ENCODE measurements at places on chromosomes 7 and 10. TPM values are rescaled to one million over a fixed set of nuclear protein-coding genes. Genes with fewer than 3 reads are reported as not detected.
A peak's percentile ranks its signal among the peaks of the same experiment; 100 is the strongest.

DNA sequence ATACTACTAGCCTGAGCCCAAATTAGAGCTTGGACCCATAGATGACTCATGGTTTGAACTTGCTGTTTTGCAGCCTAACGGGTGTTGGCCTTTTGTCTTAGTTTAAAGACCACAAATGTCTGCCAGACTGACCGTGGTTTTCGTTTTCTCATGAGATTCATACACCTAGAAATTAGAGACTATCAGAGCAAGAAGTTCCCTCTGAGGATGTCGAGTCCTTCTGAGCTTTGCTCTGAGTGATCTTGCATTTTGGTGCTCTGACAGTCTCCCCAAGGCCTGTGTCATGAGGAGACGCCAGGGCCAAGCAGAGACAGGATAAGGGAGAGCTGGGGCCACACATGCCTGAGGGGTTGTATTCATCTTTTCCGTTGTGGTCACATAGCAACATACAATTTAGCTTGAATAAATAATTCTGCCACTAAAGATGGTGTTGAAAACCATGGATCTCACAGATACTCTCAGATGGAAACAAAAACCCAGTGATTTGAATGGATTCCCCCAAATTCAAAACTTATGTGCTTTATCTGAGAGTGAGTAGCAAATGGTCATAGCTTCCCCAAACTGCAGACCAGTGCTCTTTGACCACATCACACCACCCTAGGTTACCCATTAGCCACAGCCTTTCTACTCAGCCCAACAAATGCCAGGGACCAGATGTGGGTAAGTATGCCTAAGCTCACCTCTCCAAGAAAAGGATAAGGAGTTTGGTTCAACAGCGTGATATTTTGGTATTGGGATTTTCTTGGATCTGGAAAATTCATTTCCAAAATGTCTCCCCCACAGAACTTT lies 762.0 kb upstream of the IGFBP3 start:
- H3K27ac ChIP-seq = no peak overlapping the region
- peaks cover 4% of the 10 kb centered on the region for H3K4me1 ChIP-seq
- H3K36me3 ChIP-seq = no peaks in the 10 kb centered on the region
- DNase-seq = no peak

GRCh38 chr10:80459047-80459865 lies 5.1 kb downstream of the TSPAN14 start:
- no peaks in the 10 kb centered on the region for H3K36me3 ChIP-seq
- no peaks in the 10 kb centered on the region for H3K4me1 ChIP-seq
- H3K4me3 ChIP-seq = no peak overlapping the region
- H3K27ac ChIP-seq = no peak overlapping the region
- H3K27me3 ChIP-seq = no peaks in the 10 kb centered on the region
- DNase-seq = peak; percentile 84

GRCh38 chr10:107423903-107424302 lies 259.4 kb upstream of the SORCS1 start:
- no peaks in the 10 kb centered on the region for H3K36me3 ChIP-seq
- H3K4me1 ChIP-seq = no peaks in the 10 kb centered on the region
- no peak for DNase-seq
- no peak overlapping the region for H3K4me3 ChIP-seq
- no peak overlapping the region for H3K27ac ChIP-seq

DNA sequence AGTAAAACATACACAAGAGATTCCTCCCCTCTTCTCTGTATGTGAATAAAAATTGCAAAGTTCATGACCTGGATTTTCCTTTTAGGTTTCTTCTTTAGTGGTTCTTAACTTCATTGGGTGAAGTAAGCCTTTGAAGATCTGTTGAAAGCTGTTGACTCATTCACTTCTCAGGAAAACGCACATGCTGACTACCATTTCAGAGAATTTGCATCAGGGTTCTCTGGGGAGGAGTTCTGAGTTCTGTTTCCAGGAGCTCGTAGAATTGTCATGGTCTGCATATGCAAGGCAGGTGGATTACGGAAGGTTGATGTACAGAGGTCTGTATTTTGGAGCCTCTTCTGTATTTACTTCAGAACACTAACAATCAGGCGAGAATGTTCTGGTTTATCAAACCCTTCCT lies 962 bp upstream of the SLC26A4 start:
- no peaks in the 10 kb centered on the region for H3K36me3 ChIP-seq
- H3K27me3 ChIP-seq = no peaks in the 10 kb centered on the region
- H3K4me1 ChIP-seq = no peaks in the 10 kb centered on the region
- no peak for DNase-seq
- no peak overlapping the region for H3K4me3 ChIP-seq

NKX2-3 gene
- total RNA-seq = not detected

ZWINT gene
- 2.9 TPM for total RNA-seq

CNPY1 gene
- not detected for total RNA-seq
